SK-MEL-5 (cell line): ENCODE measurements at places on chromosomes 16 and 17. TPM values are rescaled to one million over a fixed set of nuclear protein-coding genes. Genes with fewer than 3 reads are reported as not detected.

GRCh38 chr17:4947010-4947410 is 1.3 kb downstream of the PFN1 start:
- DNase-seq, result no peak

DNA sequence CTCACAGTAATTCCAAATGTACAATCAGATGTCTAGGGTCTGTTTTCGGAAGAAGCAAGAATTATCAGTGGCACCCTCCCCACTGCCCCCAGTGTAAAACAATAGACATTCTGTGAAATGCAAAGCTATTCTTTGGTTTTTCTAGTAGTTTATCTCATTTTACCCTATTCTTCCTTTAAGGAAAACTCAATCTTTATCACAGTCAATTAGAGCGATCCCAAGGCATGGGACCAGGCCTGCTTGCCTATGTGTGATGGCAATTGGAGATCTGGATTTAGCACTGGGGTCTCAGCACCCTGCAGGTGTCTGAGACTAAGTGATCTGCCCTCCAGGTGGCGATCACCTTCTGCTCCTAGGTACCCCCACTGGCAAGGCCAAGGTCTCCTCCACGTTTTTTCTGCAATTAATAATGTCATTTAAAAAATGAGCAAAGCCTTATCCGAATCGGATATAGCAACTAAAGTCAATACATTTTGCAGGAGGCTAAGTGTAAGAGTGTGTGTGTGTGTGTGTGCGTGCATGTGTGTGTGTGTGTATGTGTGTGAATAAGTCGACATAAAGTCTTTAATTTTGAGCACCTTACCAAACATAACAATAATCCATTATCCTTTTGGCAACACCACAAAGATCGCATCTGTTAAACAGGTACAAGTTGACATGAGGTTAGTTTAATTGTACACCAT is 59.7 kb downstream of the HLF start:
- DNase-seq, result no peak

DNA sequence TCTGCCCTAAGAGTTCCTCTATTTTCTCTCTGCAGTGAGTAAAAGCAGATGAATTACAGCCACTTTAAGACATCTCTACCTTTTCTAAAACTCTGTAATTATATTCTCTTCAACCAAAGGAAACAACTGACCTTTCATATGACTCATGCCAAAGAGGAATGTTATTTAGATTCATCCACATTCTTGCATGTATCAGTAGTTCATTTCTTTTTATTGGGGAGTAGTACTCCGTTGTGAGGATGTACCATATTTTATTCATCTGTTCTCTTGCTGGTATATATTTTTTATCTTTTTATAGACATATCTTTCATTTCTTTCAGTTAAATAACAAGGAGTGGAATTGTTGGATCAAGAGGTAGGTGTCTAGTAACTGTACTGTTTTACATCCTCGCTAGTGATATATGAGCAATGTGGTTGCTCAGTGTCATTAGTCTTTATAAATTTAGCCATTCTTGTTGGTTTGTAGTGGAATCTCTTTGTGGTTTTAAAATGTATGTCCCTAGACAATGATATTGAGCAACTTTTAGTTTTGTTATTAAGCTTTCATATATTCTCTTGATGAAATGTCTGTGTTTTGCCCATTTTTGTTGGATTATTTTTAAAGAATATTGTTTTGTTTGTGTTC is 7.8 kb upstream of the MYH8 start:
- no peak for DNase-seq

- no peak for DNase-seq
These were observed 2.4 kb upstream of the PRR15L start for GRCh38 chr17:47959825-47960655.

GRCh38 chr16:76311260-76311659 is 34.1 kb downstream of the CNTNAP4 start:
- no peak for DNase-seq

- no peak for DNase-seq
These were observed 38.1 kb downstream of the RAI1 start for GRCh38 chr17:17719199-17719940.

DNA sequence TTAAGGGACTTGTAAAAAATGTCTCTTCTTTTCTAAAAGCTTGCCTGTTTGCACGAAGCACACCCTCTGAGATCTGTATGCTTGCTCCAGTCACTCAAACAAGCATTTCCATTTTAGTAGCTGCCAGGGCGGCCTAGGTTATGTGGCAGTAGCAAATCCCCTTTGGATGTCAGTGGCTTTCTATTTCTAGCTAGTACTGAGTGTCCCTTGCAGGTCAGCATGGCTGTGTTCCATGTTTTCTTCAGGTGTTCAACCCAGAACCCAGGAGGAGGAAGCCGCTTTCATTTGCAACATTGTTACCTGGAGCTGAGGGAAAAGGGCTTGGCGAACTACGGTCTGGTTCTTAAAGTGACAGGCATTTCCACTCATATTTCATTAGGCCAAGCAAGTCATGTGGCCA is 36.4 kb downstream of the FOXL1 start:
- DNase-seq, result no peak

- DNase-seq, result no peak
These were observed 48.7 kb downstream of the GPRC5B start for GRCh38 chr16:19835968-19836421.

DNA sequence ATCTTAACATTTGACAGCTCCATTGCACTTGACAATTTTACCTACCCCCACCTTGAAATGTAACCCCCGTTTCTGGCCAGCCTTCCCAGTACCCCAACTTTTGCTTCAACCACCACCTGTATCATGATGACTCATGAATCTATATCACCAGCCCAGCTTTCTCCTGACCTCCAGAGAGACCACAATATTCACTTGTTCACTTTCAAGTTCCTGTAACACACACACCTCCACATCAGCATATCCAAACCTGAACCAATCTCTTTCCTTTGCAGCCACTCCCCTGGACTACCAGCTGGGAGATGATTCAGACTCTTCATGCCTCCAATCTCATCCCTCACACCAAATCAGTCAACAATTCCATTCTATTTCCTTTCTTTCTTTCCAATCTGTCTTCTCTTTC is 8.0 kb downstream of the SMG6 start:
- DNase-seq, result no peak

- DNase-seq, result no peak
These were observed 1.2 kb downstream of the SRR start for GRCh38 chr17:2304931-2305330.

- DNase-seq, result no peak
These were observed 49.9 kb upstream of the DOC2B start for GRCh38 chr17:231191-231965.

- DNase-seq, result no peak
These were observed 9.8 kb upstream of the TMEM92 start for GRCh38 chr17:50264263-50265113.

DNA sequence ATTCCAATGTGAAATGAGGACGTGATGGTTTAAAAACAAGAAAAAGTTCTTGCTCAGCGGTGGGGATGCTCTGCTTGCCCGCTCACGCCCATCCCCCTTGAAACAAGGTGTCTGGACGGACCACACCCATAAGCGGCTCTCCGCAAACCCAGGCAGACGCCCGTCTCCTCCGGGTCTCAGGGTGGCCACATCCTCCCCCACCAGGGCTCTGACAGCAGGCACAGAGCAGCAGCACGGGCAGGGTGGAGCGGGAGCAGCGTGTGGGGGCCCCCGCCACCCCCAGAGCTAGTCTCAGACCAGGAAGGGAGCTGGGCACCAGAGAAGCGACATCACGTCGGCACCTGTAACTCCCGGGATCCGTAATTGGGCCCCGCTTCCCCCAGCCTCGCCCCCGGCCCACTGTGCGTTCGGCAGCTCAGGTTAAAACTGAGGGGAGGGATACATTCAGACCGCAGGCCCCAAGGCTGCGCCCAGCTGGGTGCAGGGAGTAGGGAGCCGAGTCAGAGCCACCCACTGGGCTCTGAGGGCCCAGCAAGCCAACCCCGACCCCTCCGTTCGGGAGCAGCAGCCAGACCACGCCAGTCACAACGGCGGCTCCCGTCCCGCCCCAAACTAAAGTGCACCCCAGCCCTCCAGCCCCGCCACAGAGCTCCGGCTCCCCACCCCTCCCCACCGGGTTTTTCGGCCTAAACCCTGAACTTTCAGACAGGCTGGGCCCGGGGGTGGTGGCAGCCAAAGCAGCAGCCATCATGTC is 22.0 kb downstream of the CLUH start:
- no peak for DNase-seq

DNA sequence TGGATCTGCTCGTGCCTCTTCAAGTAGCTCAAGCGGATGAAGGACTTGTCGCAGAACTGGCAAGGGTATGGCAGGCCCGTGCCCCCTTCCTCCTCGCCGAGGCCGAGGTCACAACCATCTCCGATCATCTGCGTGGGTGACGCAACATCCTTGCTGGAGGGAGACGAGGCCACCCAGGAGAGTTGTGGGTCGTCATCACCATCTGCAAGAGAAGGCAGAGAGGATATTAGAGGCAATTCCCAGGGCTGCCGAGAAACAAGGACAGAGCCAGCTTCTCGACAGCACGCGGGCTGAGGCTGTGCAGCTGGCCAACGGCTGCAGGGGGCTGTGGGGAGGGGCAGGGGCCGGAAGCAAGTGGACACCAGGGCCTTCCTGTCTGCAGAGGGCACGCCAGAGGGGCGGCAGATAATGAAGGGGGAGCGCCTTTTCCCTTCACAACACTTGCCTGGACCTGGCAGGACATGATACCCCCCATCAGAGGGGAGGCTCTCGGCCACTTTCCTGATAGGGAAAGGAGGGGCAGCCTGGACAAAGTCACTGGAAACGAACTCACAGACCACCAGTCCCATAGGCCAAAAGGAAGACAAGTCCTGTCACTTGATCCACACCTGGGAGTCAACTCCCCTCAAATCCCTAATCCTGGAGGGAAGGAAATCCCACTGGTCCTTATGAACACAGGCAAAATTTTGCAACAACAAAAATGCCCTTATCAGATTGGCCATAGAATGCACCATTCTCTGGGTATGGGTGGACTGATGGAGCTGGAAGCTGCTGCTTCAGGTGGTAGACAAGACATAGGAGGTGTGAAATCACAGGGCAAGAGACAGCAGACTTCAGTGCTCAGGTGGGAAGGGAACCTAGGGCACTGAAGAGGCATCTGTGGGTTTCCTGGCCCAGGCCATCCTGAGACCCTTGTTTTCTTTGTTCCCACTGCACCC is 217.0 kb downstream of the ZNF423 start:
- no peak for DNase-seq

- no peak for DNase-seq
These were observed at the start of gene ANKFN1 for GRCh38 chr17:56152874-56153602. TSS of gene ANKFN1 (plus strand) at chr17:56153475. CDS start at chr17:56212668, 59,193 bp downstream.

GRCh38 chr17:50297407-50297865 is 23.2 kb downstream of the TMEM92 start:
- DNase-seq, result peak; percentile 66

- DNase-seq, result peak; percentile 91
These were observed at the start of gene NKIRAS2 for GRCh38 chr17:42019509-42020404. TSS of gene NKIRAS2 (plus strand) at chr17:42020090. CDS start at chr17:42021578, 1,488 bp downstream.

DNA sequence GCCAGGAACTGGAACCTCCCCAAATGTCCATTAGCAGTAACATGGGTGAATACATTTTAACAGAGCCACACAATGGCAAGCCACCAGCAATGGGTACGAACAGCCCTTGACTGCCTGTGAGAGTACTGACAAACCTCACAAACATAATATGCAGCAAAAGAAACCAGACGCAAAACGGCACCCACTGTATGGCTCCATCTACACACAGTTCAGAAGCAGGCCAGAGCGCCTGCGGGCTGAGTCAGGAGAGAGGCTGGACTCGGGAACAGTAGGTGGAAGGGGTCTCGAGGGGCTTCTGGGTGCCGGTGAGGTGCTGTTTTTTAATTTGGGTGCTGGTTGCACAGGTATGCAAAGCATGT is 77.4 kb upstream of the TOB1 start:
- DNase-seq, result peak; percentile 22

- DNase-seq, result no peak
These were observed 129.9 kb downstream of the MGAT5B start for GRCh38 chr17:76997981-76998531.

- DNase-seq, result no peak
These were observed 446.9 kb downstream of the CA10 start for GRCh38 chr17:51711581-51711980.

- no peak for DNase-seq
These were observed 131.6 kb upstream of the PLCG2 start for GRCh38 chr16:81647527-81647926.

DNA sequence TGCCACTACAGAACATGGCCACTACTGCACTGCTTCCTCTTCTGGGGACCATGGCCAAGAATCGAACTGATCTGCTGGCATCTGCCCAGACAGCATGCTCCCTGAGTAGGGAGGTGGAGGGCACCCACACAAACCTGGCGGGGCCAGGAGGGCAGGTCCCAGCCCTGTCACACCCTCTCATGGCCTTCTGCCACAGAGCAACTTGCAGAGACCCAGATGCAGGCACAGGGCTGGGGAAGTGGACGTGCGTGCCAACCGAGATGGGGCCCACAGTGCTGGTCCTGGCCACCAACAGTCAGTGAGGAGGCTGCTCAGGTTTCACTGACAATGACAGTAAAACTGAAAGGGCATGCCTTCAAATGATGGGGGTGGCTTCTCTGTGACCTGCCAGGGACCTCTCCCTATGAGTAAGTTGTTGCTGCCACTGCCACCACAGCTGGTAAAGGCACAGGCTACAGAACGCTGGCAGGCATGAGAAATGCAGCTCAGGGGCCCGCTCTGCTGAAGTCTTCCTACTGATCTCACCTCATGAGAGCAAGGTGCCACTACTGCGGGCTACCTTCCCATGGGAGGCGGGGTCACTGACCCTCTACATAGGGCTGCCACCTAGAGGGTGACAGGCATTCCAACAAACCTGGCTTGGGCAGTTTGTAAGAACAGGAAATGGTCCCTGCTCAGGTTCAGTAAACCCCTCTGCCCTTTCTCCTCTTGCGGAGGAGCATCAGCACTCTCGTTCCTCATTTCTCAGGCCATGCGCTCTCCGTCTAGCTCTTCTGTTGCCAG is 15.5 kb downstream of the HIC1 start:
- DNase-seq, result no peak

DNA sequence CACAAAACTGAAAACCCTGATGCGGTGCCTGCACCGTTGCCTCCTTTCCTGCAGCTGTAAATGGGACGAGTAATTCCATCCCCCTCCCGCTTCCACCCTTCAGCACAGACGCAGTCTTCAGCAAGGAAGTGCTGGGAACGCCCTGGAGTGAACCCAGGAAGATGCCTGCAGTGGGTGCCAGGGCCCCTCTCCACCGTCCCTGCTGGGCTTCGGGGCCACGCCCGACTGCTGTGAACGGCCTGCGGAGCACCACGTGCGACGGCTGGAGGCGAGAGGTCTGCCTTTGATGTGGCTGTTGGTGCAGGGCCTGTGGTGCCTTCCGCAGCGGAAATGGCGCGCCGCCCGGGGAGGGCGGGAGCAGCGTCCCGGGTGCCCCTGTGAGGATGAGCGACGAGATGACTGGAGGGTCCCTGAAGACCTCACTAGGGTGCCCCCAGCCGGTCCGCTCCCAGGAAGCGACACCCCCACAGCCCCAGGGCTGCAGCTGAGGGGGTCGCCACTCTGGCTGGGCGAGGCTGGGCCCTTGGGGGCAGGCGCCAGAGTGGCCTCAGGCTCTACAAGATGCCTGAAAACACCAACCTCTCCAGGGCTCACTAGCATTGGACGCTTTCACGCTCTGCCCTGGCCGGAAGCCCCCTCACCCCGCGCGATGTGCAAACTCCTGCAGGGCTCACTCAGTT is 749 bp upstream of the MC1R start:
- peak; percentile 92 for DNase-seq

GRCh38 chr17:51508048-51508447 is 247.7 kb downstream of the UTP18 start:
- no peak for DNase-seq

- DNase-seq, result no peak
These were observed 1.5 kb downstream of the TRIM25 start for GRCh38 chr17:56912105-56912999.

BCO1 gene
- total RNA-seq, result 0.24 and 0.32 TPM in 2 replicates

WWOX gene
- 5.3 and 8.0 TPM in 2 replicates for total RNA-seq

TRAPPC1 gene
- 22.1 and 27.3 TPM in 2 replicates for total RNA-seq

PMFBP1 gene
- total RNA-seq, result 0.29 TPM in 1 of 2 replicates, not detected in the other

AOC2 gene
- 0.26 and 0.69 TPM in 2 replicates for total RNA-seq

TPPP3 gene
- total RNA-seq, result 0.16 and 0.55 TPM in 2 replicates

RBBP6 gene
- 14.2 and 15.5 TPM in 2 replicates for total RNA-seq
